ENCODE measurements at places on chromosomes 1 and 21.

DNA sequence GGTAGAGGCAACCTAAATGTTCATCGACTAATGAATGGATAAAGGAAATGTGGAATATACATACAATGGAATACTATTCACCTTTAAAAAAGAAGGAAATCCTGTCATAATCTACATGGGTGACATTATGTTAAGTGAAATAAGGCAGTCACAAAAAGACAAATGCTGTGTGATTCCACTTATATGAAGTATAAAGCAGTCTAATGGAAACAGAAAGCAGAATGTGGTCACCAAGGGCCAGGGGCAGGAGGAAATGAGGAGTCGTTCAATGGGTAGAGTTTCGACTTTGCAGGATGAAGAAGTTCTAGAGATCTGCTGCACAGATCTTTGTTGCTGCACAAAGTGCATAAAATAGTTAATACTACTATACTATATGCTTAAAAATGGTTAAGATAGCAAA lies 7.8 kb downstream of the DIPK1A start:
- DNase-seq, result no peak

- no peak for DNase-seq
These were observed 37.7 kb downstream of the IGFN1 start for GRCh38 chr1:201228011-201228983.

- DNase-seq, result no peak
These were observed 16.0 kb downstream of the FNBP1L start for GRCh38 chr1:93463960-93464359.

DNA sequence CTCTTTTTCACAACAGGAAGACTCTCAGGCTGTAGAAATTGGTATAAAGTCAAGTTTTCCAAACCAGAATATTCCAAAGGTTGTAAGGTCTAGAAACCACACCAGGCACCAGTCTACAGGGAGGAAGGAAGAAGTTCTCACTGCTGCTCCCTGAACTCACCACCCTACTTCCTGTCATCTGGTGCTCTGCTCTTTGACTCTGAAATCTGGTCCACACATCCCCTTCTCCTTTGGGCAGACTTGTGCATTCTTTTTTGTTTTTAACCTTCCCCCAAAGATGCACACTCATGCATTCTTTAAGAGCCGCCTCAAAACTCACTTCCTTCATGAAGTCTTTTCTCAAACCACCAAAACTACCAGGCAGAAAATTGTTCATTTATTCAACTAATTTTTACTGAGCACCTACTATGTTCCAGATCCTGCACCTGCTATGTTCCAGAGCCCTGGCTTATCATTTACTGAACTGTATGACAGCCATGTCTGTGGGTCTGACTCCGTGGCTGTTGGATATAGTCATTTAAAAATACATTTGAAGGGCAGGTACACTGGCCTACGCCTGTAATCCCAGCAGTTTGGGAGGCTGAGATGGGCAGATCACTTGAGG lies 30.1 kb upstream of the EPS15 start:
- DNase-seq, result no peak

- no peak for DNase-seq
These were observed 60.0 kb downstream of the MRPS6 start for GRCh38 chr21:34133392-34133791.

GRCh38 chr21:40531431-40532110 lies 315.4 kb downstream of the DSCAM start:
- DNase-seq, result no peak

DNA sequence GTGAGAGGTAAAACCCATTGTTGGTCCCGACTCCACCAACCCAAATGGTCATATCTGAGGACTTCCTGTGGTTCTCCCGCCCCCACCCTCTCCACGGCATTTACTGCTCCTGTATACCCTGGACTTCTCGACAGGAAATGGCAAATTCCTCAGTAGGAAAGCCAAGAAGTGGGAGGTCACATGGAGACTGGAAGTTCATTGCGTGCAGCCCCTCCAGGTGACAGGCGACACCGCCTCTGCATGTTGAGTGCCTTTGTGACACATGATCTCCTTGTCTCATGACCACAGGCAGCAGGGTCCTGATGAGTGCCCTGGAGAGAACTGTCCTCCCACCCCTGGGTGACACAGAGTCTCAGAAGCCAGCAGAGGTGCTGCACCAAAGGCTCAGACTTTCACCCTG lies 24.2 kb downstream of the ERG start:
- no peak for DNase-seq

DNA sequence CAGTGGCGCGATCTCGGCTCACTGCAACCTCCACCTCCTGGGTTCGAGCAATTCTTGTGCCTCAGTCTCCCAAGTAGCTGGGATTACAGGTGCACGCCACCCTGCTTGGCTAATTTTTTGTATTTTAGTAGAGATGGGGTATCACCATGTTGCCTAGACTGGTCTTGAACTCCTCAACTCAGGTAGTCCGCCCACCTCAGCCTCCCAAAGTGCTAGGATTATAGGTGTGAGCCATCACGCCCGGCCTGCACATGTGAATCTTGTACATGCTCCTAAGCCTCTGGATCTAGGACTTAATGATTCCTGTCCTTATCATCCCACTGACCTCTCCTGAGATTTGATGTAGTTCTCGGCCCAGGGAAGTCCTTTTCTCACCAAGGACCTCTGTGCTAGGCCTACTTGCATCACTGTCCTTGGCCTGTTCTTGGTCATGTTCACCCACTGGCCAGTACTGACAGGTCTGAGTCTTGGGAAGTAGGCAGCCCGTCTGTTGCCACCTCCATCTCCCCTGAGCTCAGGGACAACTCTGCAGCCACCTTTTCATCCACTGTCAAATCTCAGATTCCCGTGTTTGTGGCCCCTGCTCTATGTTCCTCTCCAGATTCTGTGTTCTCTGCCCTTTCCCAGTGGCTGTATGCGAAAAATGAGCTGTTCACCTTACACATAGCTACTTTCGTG lies 9.4 kb downstream of the HYI start:
- DNase-seq, result no peak

DNA sequence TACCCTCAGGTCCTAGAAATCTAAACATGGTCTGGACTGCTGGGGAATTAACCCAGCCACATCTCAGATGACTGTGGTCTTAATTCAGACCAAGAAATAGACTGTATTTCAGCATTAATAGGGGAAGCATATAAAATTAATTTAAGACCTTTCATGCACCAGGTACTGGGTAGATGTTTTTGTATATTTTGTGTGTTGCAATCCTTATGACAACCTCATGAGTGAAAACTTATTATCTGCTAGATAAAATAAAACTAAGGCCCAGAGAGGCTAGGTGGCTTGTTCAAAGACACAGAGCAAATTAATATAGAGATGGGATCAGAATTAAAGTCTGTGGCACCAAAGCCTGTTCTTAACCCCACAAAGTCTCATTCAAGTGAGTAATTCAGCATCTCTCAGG lies 40.1 kb downstream of the OPTC start:
- DNase-seq, result no peak

GRCh38 chr1:186289943-186290545 lies 85.0 kb downstream of the TPR start:
- DNase-seq, result no peak

- DNase-seq, result no peak
These were observed 7.2 kb upstream of the ETS2 start for GRCh38 chr21:38798481-38798882.

GRCh38 chr21:18023157-18023556 lies 204.0 kb upstream of the C21orf91 start:
- DNase-seq, result no peak

DNA sequence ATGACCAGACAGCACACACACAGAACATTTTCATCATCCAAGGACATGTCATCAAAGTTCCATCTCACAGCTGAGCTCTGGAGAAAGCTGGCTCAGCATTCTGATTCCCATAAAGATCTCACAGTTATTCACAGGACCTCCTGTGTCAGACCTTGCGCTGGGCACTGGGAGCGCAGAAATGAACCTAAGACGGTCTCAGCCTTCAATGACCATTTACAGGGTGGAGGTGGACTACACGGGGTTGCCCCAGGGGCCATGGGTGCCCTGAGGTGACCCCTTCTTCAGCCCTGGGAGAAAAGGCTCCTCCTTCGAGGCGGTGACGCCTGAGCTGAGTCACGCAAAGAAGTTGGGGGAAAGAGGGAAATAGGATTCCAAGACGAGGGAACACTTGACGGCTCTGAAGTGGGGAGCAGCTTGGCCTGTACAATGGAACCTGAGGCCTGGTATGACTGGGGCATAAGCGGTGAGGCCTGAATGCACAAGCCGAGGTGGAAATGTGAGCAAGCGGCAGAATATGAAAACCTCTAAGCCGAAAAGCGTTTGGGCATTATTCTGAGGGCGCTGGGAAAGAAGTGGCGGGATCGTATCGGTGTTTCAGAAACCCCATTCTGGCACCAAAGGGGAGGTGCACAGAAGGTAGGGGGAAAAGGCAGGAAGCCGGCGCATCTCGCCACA lies 797 bp downstream of the CC2D1B start:
- DNase-seq, result no peak

GRCh38 chr21:39020751-39021477 lies 162.3 kb downstream of the PSMG1 start:
- DNase-seq, result no peak

DNA sequence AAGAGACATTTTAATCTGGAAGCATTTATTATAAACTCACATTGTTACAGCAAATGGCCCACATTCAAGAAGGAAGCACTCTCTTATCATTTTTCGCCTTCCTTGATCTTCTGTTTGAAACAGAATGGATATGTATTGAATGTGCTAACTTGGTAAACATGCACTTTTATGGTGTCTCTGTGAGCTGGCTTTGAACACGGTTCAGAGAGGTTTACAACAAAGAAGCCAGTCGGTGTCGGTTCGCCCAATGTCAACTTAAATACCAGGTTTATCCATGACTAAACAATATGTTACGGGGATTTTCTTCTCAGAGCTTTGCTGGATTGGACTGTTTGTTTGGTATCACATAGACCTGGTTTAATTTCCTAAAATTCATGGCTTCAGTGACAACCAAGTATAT lies 226.4 kb downstream of the TGFB2 start:
- no peak for DNase-seq

DNA sequence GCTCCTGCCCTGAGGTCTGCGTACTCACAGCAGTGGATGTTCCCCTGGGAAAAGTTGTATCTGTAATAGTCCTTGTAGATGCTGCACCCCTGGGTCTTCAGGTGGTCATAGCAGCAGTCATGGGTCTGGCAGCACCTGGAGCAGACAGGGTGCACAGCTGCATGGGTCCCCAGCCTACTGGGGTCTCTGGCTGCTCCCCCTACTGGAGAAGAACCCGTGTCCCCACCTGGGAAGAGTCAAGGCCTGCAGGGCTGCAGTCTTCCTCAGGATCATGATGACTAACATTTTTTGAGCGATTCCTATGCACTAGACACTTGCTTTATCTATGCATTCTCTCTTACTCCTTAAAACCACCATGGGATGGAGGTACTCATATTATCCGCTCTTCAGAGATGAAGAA lies 3.9 kb downstream of the PLA2G2D start:
- DNase-seq, result no peak

- no peak for DNase-seq
These were observed 8.6 kb downstream of the S1PR1 start for GRCh38 chr1:101245246-101245927.

DNA sequence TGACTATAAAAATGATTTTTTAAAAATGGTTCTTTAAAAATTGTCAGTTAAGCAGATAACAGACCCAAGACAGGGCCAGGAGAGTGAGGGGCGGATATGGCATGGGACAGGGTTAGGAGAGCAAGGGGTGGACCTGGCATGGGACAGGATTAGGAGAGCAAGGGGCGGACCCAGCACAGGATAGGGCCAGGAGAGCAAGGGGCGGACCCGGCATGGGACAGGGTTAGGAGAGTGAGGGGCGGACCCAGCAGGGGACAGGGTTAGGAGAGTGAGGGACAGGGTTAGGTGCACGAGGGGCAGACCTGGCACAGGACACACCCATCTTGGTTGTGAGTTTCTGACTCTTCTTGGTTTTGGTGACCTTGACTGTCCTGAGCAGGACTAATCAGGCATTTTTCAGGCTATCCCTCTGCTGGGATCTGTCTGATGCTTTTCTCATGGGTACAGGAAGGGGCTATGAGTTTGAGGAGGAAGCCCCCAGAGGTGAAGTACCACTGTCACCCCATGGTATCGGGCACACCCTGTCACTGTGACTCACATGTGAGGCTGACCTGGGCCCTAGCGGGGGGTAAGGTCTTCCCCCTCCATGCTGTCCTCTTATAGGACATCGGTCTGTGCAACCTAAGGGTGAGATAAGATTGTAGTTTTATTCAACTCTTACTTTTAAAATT lies 159.0 kb upstream of the COL6A1 start:
- DNase-seq, result no peak

- no peak for DNase-seq
These were observed 319.2 kb downstream of the NTNG1 start for GRCh38 chr1:107460035-107460434.

DNA sequence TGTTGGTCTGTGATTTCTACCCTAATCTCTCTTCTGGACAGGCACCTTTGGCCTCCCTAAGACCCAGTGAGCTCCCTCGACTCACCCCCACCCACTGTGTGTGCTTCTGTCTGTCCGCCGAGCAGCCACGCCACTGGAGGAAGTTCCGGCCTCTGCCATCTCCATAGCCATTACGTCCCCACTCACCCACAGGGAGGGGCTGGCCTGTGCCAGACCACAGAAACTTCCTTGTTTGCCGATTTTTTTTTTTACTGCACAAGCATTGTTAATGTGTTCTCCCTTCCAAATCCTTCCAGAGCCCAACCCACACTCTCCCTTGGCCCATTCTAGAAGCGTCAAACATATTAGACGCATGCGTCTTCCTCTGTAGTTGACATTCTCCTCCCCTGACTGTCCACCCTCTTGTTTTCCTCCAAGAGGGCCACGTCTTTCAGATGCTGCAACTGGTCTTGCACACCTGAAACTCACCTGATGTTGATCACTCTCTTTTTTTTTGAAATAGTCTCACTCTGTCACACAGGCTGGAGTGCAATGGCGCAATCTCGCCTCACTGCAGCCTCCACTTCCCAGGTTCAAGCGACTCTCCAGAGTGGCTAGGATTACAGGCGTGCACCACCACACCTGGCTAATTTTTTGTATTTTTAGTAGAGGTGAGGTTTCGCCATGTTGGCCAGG lies 72.3 kb downstream of the EVA1C start:
- DNase-seq, result no peak

- DNase-seq, result no peak
These were observed 18.3 kb upstream of the PPIE start for GRCh38 chr1:39720094-39720999.

DNA sequence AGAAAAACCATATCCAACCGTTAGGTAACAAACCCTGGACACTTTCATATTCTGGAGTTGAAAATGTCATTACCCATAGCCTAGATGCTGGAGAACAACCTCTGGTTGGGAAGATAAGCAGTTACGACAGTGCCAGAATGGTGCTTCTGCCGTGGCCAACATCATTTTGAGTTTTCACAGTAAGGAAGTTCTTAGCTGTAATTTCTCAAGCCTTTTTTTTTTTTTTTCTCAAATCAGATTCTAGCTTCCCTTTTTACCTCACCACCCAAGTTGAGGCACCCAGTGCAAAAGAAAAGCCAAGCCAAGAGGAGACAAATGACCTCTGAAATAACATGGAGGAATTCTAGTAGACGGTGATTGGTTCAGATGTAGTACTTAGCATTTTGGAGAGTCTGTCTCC lies 21.8 kb downstream of the PPT1 start:
- no peak for DNase-seq

- DNase-seq, result no peak
These were observed 15.5 kb upstream of the PDC start for GRCh38 chr1:186476264-186477040.

- no peak for DNase-seq
These were observed 30.0 kb upstream of the C1orf185 start for GRCh38 chr1:51072043-51072439.

All from stimulated activated CD4-positive, alpha-beta T cell treated with anti-CD3 and anti-CD28 coated beads, Interleukin-12 subunit alpha, Interleukin-12 subunit beta, amount 100 ng/mL, for 4 hours (primary cell).